ENCODE measurements at places on chromosomes 11 and 22.

DNA sequence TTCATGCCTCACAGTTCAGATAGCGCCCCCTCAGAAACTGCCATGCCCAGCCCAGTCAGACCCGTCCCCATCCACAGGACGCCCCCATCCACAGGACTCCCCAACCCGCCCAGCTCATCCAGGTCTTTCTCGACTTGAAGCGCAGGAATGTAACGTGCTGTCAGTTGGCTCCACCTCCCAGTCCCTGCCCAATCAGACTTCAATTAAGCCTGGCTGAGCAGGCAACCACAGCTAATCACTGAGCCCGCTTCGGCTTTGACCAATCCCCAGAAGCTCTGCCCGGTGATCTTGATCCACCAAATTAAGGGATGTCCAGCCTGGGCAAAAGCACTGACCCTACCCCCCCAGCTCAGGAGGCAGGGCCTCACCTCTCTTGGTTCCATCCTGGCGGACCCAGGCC, 10.5 kb upstream of the MFNG start:
- DNase-seq, result peak; percentile 81

DNA sequence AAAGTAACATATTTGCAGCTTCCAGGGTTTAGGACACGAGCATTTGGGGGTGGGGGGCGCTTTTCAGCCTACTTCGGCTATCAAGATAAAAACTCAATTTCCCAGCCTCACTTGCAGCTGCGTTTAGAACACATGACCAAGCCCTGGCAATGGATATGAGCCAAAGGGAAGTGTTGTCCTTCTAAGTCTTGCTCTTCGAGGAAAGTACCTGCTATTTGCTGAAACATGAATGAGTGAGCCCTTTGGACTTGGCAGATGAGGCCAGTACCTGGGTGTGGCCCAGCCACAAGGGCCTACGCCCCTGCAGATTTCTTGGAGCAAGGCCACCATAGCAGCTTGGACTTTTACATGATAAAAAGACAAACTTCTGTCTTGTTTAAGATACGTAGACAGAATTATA, 60.2 kb upstream of the SORL1 start:
- no peak for DNase-seq

GRCh38 chr11:78038697-78039313, 15.7 kb upstream of the KCTD14 start:
- no peak for DNase-seq

DNA sequence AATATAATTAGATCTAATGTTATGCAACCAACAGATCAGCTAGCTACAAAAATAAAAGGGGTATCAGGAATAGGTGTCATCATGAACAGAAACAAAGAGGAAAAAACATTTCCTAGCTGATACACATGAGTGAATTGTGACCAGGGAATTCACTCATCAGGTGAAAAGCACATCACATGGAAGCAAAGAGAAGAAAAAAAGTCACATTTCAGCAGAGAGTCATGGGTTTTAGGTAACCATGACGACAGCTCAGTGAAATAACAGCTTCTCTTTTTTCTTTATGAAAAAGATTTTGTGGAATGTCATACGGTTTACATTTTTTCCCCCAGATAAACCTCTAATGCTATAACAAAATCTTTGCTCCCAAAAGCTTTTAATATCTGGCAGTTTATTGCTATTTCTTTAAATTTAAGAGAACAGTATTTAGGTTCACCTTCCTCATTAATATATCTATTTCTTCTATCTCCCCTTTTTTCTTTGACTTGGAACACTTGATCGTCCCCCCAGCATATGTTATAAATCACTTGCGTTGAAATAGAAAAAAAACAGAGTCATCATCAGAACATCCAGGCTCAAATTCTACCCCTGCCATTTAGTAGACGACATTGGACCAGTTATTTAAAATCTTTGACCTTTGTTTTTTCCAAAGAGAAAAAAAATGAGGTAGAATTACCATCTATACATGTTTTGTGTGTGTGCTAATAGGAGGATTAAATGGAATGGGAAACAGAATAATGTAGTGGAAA, 5.3 kb downstream of the TYR start:
- peak; percentile 15 for DNase-seq

GRCh38 chr11:96642583-96642982, 252.8 kb downstream of the JRKL start:
- no peak for DNase-seq

GRCh38 chr11:45152740-45153595, 6.5 kb downstream of the PRDM11 start:
- no peak for DNase-seq

GRCh38 chr22:30040499-30041260, 39.6 kb upstream of the HORMAD2 start:
- no peak for DNase-seq

DNA sequence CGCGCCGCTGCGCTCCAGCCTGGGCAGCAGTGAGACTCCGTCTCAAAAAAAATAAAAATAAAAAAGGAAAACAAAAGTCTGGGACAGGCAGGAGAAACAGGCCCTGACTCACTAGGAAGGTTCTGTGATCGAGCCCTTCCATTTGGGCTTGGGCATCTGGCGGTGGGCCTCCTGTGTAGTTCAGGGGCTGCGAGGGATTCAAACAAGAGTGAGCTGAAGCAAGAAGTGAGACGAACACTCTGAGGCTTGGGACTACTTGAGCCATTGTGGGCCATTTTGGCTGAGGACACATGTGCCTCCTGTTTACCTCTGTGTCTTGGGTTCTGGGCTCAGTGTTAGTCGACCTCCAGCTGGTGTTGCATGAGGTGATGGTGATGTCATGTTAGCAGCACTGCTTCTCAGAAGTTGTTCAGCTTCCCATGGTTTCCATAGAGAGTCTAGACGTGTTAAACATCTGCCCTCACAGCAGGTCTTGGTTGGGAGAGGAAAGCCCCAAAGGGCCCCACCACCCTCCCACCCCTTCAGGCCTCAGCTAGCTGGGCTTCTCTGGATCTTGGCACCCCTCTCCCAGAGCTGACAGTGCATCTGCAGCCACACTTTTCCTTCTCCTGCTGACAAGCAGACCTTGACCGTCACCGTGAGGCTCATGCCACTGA, 57.8 kb downstream of the MED15 start:
- DNase-seq, result no peak

- DNase-seq, result no peak
These were observed 62.8 kb upstream of the CAPRIN1 start for GRCh38 chr11:33988586-33989370.

- DNase-seq, result peak; percentile 67
These were observed 1.1 kb downstream of the EXT2 start for GRCh38 chr11:44096360-44097185.

DNA sequence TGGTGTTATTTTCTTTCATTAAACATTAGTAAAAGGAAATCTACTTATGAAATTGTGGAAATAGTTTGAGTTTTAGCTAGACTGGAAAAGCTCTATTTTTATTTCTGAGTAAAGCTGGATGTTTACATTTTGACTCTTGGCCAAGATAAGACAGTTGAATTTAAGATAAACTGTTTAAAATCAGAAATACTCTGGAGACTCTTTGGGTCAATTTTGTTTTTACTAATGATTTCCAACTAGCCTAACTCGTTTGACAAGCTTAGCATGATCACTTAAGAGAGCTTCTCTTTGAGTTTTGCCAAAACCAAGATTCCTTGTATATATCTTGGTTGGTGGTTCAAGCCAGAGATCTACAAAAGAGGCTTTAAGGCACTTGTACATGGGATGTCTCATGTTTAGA, 724.8 kb upstream of the LUZP2 start:
- no peak for DNase-seq

Data from GM03348 (cell line).